T-cell (primary cell): ENCODE measurements at places on chromosomes 1 and 21.

DNA sequence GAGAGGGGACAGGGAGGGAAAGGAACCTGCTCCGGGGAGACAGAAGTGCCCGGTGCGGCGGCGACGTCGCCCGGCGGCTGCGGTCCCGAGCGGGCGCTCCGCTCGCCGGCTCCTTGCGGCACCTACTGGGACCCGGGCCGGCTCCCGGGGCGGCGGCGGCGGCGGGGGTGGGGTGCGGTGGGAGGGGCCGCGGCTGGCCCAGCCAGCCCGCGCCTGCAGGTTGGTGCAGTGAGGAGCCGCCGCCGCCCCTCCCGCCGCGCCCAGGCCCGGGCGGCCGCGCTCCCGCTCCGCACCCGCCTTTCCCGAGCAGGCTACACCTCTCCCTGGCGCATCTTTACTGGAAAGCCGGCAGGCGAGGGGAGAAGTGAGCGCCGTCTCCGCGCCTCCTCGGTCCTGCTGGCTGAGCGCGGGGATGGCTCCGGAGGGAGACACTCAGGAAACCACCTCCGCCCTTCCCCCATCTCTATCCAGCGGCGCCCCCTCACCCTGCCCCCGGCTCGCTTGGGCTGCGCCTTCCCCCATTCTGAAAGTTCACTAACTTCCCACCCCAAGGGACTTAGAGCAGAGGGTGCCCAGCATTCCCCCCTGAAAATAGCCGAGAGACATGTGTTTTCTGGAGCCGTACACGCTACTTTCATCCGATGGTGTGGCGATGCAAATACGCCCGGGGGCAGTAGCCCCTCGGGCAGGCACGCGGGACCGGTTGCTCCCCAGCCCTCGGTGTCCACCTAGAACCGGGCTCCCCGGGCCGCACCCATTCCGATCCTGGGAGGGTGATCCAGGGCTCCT, at the start of gene PLD5:
PLD5 (minus strand) TSS at position 127 of the 789 bp plus-strand sequence.
- DNase-seq = no peak

DNA sequence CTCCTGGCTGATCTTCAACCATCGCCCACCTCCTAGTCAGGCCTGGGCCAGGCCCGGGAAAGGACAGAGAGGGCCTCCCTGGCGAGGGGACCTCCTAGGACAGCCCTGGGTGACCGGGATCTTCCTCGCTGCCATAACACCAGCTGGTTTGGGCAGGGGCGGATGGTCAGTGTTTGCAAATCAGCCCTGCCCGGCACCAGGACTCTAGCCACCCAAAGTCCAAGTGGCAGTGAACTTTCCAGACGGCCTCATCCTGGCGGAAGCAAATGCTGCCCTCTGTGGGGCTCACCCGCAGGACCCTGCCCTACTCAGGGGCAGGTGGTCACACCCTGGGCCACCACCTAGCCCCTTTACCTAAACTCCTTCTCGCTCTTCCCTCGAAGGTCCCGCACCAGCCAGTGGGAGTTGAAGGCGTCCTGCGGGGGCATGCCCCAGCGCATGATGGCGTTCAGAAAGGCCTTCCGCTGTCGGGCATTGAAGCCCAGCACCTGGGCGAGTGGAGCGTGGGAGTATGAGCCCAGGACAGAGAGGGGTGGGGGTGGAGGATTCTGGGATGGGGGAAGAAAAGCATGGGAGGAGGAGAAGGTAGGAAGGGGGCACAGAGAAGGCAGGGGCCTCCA, 55.3 kb downstream of the CHD5 start:
- no peak for DNase-seq

- DNase-seq = no peak
These were observed 56.1 kb downstream of the GADD45A start for GRCh38 chr1:67741121-67741520.

DNA sequence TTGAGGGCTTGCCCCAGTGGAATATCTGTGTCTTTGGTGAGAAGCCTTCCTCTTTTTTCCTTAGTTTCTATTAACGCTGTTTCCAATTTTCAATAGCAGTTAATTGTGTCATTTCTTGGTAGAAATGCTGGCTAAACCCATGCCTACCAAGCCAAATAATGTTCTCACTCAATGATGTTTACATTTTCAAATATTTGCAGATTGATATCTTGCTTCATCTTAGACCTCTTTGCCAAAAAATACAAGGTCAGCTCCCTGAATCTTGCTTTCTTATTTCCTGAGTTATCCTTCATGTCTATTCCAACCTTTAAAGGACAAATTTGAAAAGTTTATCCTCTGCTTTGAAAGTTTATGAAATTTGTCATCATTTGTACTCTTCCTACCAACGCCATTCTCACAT, 5.1 kb downstream of the KCNJ15 start:
- DNase-seq = no peak

DNA sequence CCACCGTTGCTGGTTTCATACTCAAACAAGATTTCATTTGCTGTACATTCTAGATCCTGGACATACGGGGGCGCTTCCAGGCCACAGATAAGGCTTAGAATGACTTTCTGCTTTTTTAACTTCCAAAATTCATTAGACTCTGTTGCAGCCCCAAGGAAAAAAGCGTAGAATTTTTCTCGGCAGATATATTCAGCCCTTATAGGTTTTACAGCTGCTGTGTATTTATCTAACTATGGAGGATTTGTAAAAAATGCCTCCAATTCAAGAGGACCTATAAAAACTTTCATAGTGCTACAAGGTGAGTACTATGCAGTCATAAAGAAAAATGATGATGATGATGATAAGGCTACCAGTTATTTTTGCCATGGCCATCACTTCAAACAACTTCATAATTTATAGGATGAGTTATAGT, 51.6 kb downstream of the SLC30A10 start:
- DNase-seq = no peak

DNA sequence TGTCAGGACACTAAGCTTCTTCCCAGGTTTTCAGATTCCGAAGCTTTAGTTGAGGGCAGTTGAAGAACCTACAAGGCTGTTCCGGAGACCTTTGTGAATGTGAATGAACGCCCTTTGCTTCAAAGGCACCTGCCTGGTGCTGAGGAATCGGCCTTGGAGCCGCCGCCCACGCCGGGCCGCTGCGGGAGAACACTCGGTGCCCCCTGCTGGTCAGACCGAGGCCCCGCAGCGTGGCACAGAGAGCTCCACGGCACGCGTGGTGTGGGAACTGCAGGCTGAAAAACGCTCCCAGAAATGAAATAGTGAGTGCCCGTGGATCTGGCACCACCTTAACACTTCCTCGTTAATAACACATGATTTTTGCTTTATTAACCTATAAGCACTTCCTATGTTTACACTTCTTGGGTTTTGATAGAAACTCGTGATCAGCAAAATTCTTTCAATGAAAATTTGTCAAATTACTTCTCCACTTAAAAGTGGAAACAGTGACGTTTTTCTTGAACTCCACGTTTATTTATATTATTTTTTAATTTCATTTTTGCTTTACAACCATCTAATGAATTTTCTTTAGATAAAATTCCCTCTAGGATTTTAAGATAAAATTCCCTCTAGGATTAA, 460.6 kb downstream of the DSCAM start:
- DNase-seq = peak; percentile 2

- DNase-seq = no peak
These were observed 26.8 kb downstream of the GFI1 start for GRCh38 chr1:92459871-92460320.

GRCh38 chr1:77978293-77978968, 441 bp downstream of the FUBP1 start:
- DNase-seq = peak; percentile 80

- no peak for DNase-seq
These were observed 15.3 kb upstream of the PADI1 start for GRCh38 chr1:17189632-17189990.

- no peak for DNase-seq
These were observed 282.7 kb downstream of the BACH1 start for GRCh38 chr21:29581393-29581792.
